Aorta (tissue), 5 donors: ENCODE measurements at places on chromosomes 6 and 20.
A peak's percentile ranks its signal among the peaks of the same experiment; 100 is the strongest.

DNA sequence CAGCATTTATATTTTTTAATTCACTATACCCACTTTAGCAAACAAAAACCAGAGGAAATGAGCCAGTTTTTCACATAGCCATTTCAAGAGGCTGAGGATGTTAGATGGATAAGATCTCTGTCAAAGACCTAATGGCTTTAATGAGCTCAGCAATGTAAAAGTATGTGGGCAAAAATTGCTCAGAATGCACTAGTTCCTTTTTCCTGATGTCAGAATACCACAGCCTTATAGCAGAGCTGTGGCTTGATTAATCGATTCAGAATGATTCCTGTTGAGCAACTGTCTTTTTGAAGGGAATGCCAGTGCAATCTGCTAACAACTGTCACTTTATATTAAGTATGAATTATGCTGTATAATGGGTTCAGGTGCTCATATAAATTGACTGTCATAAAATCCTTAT is 100.6 kb upstream of the HIVEP1 start:
- H3K4me3 ChIP-seq = no peak overlapping the region
- DNase-seq = no peak
- no peak overlapping the region for H3K27ac ChIP-seq
- H3K27me3 ChIP-seq = no peaks in the 10 kb centered on the region

DNA sequence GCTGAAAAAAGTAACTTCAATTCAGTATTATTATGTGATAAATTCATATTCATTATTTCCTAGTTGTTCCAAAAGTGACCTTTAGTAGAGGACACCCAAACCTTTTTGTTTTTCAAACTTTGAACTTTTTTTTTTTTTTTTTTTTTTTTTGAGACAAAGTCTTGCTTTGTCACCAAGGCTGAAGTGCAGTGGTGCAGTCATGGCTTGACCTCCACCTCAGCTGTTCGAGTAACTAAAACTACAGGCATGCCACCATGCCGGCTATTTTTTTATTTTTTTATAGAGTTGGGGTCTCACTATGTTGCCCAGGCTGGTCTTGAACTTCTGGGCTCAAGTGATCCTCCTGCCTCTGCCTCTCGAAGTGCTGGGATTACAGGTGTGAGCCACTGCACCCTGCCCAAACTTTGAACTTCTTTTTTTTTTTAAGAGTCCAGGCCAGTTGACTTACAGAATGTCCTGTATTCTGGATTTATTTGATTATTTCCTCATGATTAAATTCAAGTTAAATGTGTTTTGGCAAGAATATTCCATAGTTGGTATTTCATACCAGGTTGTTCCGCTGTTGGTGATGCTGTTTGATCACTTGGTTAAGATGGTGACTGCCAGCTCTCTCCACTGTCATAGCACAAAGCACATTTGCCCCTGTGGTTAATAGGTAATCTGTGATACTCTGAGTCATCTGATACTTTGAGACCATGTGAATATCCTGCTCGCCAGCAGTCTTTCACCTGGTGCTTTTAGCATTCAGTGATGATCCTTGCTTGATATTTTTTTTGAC is 48.0 kb downstream of the VAPB start:
- no peak overlapping the region for H3K4me3 ChIP-seq
- DNase-seq = no peak
- no peaks in the 10 kb centered on the region for H3K4me1 ChIP-seq
- no peaks in the 10 kb centered on the region for H3K36me3 ChIP-seq
- H3K27me3 ChIP-seq = no peaks in the 10 kb centered on the region
- H3K27ac ChIP-seq = no peak overlapping the region

GRCh38 chr6:109580519-109580918 is 97.5 kb upstream of the ZBTB24 start:
- no peak overlapping the region for H3K27ac ChIP-seq
- no peaks in the 10 kb centered on the region for H3K27me3 ChIP-seq
- H3K36me3 ChIP-seq = no peaks in the 10 kb centered on the region
- no peaks in the 10 kb centered on the region for H3K4me1 ChIP-seq
- no peak overlapping the region for H3K4me3 ChIP-seq

GRCh38 chr20:46661659-46662058 is 10.4 kb upstream of the SLC13A3 start:
- no peaks in the 10 kb centered on the region for H3K4me1 ChIP-seq
- H3K27ac ChIP-seq = no peak overlapping the region
- no peaks in the 10 kb centered on the region for H3K36me3 ChIP-seq
- H3K27me3 ChIP-seq = no peaks in the 10 kb centered on the region

DNA sequence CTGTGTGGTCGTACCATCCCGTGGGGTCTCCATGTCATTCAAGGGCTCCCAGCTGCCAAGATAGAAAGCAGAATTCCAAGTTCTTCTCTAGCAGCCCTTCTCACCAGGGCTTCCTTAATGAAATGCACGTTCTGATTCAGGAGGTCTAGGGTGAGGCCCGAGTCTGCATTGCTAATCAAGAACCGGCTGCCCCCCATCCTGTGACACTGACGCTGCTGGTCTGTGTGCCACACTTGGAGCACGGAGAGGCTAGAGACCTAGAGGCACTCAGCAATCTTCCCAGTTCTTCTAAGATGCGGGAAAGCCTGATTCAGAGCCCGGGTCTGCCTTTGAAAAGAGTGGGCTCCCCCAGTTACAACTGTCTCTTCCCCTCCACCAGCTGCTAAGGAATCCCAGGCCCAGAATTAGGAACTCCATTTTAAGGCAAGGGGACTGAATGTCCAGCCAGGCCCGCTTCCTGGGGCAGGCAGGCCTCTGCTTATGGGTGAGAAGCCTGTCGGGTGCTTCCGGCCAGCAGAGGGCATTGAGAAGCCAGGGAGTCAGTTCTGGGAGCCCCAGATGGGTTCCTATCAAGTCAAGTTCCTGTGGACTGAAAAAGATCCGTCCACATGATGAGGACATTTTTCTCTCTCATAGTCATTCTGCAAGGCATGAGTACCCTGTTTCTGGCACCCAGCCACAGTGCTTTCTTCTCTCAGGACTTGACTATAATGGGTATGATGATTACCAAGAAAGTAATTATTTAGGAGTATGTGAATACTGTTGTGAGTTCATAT is 69.8 kb upstream of the RIN2 start:
- H3K4me3 ChIP-seq = no peak overlapping the region
- no peaks in the 10 kb centered on the region for H3K36me3 ChIP-seq
- no peak overlapping the region for H3K27ac ChIP-seq
- no peaks in the 10 kb centered on the region for H3K27me3 ChIP-seq
- peak; percentile 89 for DNase-seq
- H3K4me1 ChIP-seq = no peaks in the 10 kb centered on the region

DNA sequence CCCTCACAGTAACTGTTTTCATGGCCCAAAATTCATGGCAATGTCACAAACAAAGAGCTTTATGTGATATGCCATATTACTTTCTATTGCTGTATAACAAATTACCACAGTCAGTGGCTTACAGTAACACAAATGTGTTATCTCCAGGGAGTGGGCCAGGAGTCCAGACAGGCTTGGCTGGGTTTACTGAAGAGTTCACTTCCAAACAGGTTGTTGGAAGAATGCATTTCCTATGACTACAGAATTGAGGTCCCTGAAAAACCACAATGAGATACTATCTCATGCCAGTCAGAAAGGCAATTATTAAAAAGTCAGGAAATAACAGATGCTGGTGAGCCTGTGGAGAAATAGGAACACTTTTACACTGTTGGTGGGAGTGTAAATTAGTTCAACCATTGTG is 431.9 kb downstream of the PKHD1 start:
- no peaks in the 10 kb centered on the region for H3K27me3 ChIP-seq
- H3K27ac ChIP-seq = no peak overlapping the region
- no peak overlapping the region for H3K4me3 ChIP-seq
- H3K36me3 ChIP-seq = no peaks in the 10 kb centered on the region

DNA sequence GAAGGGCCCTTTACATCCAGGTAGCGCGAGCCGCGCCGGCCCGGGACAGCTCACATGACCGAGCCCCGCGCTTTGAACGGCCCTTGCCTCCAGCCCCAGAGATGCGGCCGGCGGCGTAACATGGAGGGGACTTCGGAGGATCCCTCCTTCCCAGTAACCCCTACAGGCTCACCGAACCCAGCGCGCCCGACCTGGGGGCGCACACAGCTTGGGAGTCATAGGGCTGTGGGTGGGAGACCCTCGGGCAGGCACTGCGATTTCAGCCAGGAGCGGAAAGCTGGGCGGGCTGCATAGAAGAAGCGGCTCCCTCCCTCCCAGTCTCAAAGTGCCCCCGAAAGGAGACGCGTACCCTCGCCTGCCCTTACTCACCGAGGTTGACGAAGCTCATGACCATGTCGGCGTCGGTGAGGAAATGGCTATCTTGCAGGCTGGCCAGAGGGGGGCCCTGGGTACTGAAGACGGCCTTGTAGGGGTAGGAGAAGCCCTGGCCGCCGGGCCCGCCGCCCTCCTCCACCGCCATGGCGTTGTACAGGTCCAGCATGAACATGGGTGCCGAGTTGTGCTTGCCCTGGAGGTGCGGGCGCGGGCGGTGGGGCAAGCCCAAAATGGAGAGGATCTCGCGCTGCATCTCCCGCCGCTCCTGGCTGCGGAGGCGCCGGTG is 975 bp downstream of the BMP7 start:
- H3K4me3 ChIP-seq = no peak overlapping the region
- no peak for DNase-seq
- H3K4me1 ChIP-seq = no peaks in the 10 kb centered on the region
- H3K36me3 ChIP-seq = no peaks in the 10 kb centered on the region
- H3K27ac ChIP-seq = no peak overlapping the region

DNA sequence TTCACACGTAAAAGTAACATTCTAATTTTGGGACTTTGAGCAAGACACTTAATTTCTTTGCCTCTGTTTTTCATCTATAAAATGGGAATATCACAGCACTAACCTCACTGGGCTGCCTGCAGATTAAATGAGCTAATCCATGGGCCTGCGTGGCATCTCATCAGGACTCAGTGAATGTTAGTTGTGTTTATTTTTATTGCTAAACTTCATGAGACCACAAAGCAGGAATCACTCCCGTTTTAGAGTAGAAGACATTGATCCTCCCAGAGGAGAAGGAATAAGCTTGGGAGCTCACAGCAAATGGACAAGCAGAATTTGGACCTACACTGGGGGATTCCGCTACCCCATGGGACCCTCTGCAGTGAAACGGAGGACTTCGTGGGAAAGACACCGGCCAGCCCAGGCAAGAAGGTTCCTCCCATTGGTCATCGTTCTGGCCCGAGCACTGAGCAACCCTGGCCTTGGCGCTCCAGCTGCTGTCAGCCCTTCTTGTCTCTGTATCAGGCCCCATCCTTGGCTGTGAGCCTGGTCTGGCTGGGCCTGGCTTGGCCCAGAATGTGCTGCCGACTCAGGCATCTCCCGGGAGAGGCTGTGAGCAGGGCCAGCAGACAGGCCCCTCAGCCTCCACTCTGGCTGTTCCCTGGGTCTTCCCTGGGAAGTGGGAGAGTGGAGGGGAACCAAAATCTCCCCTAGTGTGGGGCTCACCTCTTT is 79.8 kb downstream of the NFATC2 start:
- no peak overlapping the region for H3K4me3 ChIP-seq
- H3K36me3 ChIP-seq = no peaks in the 10 kb centered on the region
- H3K4me1 ChIP-seq = no peaks in the 10 kb centered on the region
- H3K27ac ChIP-seq = no peak overlapping the region

DNA sequence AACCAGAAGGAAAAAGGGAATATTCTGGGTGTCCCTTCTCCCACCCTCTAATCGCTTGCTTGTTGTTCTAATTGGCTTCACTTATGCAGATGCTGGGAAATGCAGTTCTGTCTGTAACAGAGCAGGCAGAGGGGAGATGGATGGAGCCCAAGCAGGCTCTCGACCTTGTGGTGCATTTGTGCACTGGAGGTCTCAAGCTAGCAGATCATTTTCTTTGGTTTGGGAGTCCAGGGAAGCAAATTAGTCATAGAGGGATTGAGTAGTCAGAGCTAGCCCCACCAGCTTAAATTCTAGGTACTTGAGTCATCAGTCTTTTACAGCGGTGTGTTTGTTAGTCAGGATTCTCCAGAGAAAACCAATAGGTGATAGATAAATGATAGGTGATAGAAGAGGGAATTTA is 234.7 kb upstream of the ECI2 start:
- H3K27me3 ChIP-seq = no peaks in the 10 kb centered on the region
- H3K4me3 ChIP-seq = no peak overlapping the region
- no peak for DNase-seq
- H3K4me1 ChIP-seq = no peaks in the 10 kb centered on the region
- no peaks in the 10 kb centered on the region for H3K36me3 ChIP-seq

GRCh38 chr6:81689580-81689979 is 62.9 kb downstream of the TENT5A start:
- H3K4me1 ChIP-seq = no peaks in the 10 kb centered on the region
- H3K27ac ChIP-seq = no peak overlapping the region
- DNase-seq = no peak

GRCh38 chr6:68778356-68779020 is 143.4 kb downstream of the ADGRB3 start:
- H3K4me1 ChIP-seq = no peaks in the 10 kb centered on the region
- DNase-seq = no peak
- H3K36me3 ChIP-seq = no peaks in the 10 kb centered on the region
- H3K27me3 ChIP-seq = no peaks in the 10 kb centered on the region

- H3K27ac ChIP-seq = peak overlapping the region; percentile 23
- no peaks in the 10 kb centered on the region for H3K27me3 ChIP-seq
- H3K4me1 ChIP-seq = no peaks in the 10 kb centered on the region
- peak; percentile 94 for DNase-seq
- H3K4me3 ChIP-seq = no peak overlapping the region
- H3K36me3 ChIP-seq = no peaks in the 10 kb centered on the region
These were observed 11.7 kb downstream of the TFEB start for GRCh38 chr6:41723530-41724227.

DNA sequence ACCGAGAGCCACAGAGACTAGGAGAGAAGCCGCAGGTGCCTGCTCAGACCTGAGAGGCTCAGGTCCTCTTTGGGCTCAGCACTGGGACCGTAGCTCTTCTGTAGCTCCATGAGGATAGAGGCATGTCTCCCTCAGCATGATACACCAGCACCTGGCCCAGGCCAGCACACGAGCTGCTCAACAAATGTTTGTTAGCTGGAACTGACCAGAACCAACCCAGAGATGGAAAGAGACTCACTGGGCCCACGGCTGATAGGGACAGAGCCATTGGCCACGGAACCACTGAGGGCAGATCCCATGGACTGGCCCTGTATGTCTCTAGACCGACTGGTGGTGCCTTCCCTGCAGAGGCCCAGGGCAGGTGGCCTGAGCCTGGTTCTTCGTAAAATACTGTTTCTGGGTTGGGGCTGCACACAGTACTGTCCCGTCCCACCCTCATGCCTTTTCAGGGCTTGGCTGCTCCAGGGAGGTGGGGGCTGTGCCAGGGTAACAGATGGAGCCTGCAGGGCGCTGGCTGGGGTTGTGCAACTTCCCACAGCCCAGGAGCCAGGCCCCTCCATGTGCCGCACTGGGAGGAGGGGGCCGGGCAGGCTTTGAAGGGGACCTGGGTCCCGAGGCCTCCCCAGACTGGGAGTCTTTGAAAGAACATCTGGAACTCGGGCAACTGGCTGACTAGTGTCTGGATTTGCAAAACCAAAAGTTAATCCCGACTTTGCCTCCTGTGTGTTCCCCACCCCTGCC is 5.2 kb downstream of the C20orf204 start:
- no peaks in the 10 kb centered on the region for H3K36me3 ChIP-seq
- H3K4me3 ChIP-seq = no peak overlapping the region
- no peaks in the 10 kb centered on the region for H3K4me1 ChIP-seq

DNA sequence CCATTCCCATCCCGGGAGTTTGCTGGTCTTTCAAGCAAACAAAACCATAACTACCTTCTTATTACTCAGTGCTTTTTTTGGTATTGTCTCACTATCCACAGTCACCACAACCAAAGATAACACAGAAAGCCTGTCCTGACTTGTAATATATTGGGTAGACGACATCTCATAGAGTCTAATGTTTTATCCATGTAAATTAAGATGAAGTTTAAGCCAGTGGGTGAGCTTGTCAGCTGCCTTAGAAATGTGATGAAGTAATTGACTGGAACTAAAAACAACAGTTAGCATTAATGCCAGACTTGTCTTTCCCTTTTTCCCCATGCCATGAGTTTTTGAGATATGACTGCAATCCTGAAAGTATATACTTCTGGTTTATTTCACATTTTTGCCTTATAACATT is 282.7 kb upstream of the PRDM1 start:
- no peak overlapping the region for H3K27ac ChIP-seq
- H3K36me3 ChIP-seq = no peaks in the 10 kb centered on the region
- H3K27me3 ChIP-seq = no peaks in the 10 kb centered on the region
